ENCODE measurements at places on chromosomes 6 and 20.

DNA sequence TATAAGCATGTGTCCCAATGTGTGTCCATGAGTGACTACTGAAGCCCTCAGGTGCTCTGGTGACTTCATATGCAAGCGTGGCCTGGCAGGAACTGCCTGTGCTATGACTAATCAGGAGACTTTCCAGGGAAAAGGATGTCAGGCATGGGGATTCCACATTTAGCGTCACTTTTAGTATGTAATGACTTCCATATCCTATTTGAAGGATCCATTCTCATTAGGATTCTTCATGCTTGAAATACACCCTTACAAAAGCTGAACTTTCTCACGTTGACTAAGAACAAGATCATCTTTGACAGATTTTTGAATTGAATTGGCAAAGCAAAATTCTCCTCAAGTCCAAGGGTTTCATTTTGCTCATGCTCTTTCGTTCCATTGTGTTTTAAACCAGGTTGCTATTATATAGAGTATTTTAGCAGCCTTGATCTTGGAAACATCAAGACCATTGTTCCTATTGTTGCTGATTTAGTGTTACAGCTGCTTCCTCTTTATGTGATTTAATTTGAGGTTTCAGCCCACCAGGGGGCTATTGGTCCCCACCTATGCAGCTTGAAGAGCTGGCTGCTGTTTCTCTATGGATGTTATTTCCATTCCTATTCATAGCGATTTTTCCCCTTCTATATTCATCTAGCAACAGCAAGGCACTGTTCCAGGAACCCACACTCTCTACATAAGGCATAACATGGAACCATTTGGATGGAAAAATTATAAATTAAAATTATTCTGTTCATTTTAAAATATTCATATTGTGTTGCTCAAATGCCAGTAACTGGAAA lies 418.6 kb downstream of the CDKAL1 start:
- DNase-seq, result no peak

GRCh38 chr6:158972241-158973233 lies 27.5 kb downstream of the RSPH3 start:
- DNase-seq, result no peak

GRCh38 chr6:137191236-137191635 lies 17.8 kb upstream of the IL22RA2 start:
- DNase-seq, result no peak

- DNase-seq, result no peak
Measured at GRCh38 chr6:168376120-168376519, 56.5 kb upstream of the DACT2 start.

DNA sequence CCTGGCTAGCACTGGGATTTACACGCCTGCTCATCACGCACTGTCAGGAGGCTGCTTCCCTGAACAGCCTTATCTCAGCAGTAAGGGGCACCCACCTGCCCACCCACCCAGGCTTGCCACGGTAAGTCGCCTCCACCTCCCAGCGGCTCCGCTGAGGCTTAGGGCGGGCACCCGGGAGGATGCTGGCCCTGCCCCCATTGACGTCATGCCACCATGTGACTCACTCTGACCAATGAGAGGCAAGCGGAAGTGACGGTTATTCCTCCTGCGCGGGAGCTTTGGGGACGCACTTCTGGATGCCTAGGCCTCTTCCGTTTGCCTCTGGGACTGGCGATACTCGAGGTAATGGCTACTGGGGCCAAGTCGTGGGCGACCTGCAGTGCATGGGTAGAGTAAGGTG lies 256.8 kb downstream of the QKI start:
- DNase-seq, result no peak
